Activated CD4-positive, alpha-beta T cell treated with anti-CD3 and anti-CD28 coated beads, Interleukin-2, amount 10 ng/mL, durations not matched to agents 24 days and 14 days (primary cell): ENCODE measurements at places on chromosomes 2 and 18. TPM values are rescaled to one million over a fixed set of nuclear protein-coding genes. Genes with fewer than 3 reads are reported as not detected.
A peak's percentile ranks its signal among the peaks of the same experiment; 100 is the strongest.

SFT2D3 gene
- 5.9 and 6.3 TPM in 2 replicates for total RNA-seq

GRCh38 chr2:34012715-34013302 is 413.7 kb upstream of the FAM98A start:
- no peak overlapping the region for H3K27ac ChIP-seq
- H3K27me3 ChIP-seq = no peaks in the 10 kb centered on the region
- DNase-seq = peak; percentile 64

- peaks cover 18% of the 10 kb centered on the region for H3K36me3 ChIP-seq
- no peak for DNase-seq
- H3K4me1 ChIP-seq = peaks cover 61% of the 10 kb centered on the region
- H3K27me3 ChIP-seq = no peaks in the 10 kb centered on the region
- no peak overlapping the region for H3K4me3 ChIP-seq
Measured at GRCh38 chr18:44802508-44802907, 121.8 kb downstream of the SETBP1 start.

GRCh38 chr18:3623769-3624545 is 174.0 kb downstream of the TGIF1 start:
- DNase-seq = peak; percentile 66
- H3K4me1 ChIP-seq = peaks cover 37% of the 10 kb centered on the region
- peaks cover 1% of the 10 kb centered on the region for H3K36me3 ChIP-seq
- H3K27ac ChIP-seq = peak overlapping the region; percentile 91
- no peaks in the 10 kb centered on the region for H3K27me3 ChIP-seq

DNA sequence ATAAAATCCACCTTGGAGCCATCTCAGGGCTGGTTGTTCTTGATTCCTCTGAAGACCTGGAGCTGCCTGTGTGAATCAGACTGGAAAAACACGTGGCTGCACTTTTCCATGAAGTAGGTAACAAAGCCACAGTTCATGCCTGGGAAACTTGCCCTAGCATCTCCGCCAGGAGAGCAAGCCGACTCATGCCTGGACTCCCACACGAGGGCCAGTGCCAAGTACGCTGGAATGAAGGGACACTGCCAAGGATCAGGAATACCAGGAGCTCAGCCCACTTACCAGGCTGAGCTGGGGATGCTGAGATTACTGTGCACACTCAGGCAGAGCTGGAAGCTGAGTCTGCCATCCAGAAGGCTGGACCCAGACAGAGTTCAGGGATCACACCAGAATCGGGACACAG is 10.9 kb upstream of the FHL2 start:
- no peak overlapping the region for H3K4me3 ChIP-seq
- no peaks in the 10 kb centered on the region for H3K4me1 ChIP-seq
- H3K36me3 ChIP-seq = no peaks in the 10 kb centered on the region
- peaks cover 38% of the 10 kb centered on the region for H3K27me3 ChIP-seq

GRCh38 chr2:69210385-69210784 is 176.6 kb downstream of the GFPT1 start:
- H3K4me1 ChIP-seq = no peaks in the 10 kb centered on the region
- no peak for DNase-seq
- no peaks in the 10 kb centered on the region for H3K36me3 ChIP-seq
- peaks cover 5% of the 10 kb centered on the region for H3K27me3 ChIP-seq
- H3K27ac ChIP-seq = no peak overlapping the region
- no peak overlapping the region for H3K4me3 ChIP-seq

DNA sequence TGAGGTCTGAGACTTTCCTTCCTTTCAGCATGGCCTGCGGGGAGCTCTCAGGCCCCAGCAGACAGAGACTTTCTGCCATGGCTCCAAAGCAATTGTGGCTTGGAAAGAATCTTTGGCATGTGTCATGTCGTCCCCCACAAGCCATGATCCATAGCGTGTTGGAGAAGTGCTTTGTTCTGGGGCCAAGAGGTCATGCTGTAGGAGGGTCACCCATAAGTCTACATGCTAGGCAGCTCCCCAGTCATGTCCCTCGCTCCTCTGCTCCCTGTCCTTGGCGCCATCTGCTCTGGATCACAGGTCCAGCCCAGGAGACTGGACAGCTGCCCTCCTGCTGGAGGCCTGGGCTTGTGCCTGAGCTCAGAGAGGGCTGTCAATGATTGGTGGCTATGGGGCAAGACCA is 78.8 kb upstream of the LCLAT1 start:
- H3K27me3 ChIP-seq = no peaks in the 10 kb centered on the region
- H3K27ac ChIP-seq = no peak overlapping the region
- H3K4me1 ChIP-seq = peaks cover 44% of the 10 kb centered on the region
- no peaks in the 10 kb centered on the region for H3K36me3 ChIP-seq

- no peak for DNase-seq
- no peaks in the 10 kb centered on the region for H3K36me3 ChIP-seq
- H3K27ac ChIP-seq = no peak overlapping the region
- no peaks in the 10 kb centered on the region for H3K27me3 ChIP-seq
Measured at GRCh38 chr2:189628817-189629530, 32.3 kb upstream of the ASNSD1 start.
